Activated CD4-positive, alpha-beta memory T cell treated with anti-CD3 and anti-CD28 coated beads, Interleukin-2, amount 10 ng/mL, durations not matched to agents 7 days and 5 days (primary cell): ENCODE measurements at places on chromosomes 6 and 20. TPM values are rescaled to one million over a fixed set of nuclear protein-coding genes. Genes with fewer than 3 reads are reported as not detected.
A peak's percentile ranks its signal among the peaks of the same experiment; 100 is the strongest.

Gene PKIB
- 0.65 TPM for total RNA-seq

Gene OLIG3
- 0.45 TPM for total RNA-seq

Gene TINAG
- total RNA-seq, result not detected

GRCh38 chr6:105733556-105734162, 330.8 kb upstream of the PREP start:
- DNase-seq, result no peak

DNA sequence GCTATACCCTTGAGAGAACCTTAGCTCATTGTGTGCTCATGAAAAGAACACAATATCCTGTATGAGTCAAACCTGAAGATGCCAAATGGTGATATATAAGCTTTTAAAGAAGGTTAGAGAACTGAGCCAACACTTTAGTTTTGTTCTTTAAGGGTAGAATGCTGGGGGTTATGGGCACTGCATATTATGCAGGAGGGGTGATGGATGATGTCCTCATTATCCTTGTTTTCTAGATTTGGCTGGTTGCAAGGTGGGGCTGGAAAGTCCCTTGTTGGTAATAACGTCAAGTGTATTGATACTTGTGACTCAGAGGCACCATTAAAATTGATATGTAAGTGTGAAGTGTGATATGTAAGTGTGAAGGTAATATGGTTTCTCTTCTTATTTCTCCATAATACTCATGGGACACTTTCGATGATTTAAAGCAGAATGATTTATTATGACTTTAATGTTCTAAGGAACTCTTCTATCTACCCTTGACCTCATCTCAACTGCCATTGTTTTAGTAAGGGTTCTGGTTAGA, 113.7 kb upstream of the DTNBP1 start:
- DNase-seq, result peak; percentile 20

DNA sequence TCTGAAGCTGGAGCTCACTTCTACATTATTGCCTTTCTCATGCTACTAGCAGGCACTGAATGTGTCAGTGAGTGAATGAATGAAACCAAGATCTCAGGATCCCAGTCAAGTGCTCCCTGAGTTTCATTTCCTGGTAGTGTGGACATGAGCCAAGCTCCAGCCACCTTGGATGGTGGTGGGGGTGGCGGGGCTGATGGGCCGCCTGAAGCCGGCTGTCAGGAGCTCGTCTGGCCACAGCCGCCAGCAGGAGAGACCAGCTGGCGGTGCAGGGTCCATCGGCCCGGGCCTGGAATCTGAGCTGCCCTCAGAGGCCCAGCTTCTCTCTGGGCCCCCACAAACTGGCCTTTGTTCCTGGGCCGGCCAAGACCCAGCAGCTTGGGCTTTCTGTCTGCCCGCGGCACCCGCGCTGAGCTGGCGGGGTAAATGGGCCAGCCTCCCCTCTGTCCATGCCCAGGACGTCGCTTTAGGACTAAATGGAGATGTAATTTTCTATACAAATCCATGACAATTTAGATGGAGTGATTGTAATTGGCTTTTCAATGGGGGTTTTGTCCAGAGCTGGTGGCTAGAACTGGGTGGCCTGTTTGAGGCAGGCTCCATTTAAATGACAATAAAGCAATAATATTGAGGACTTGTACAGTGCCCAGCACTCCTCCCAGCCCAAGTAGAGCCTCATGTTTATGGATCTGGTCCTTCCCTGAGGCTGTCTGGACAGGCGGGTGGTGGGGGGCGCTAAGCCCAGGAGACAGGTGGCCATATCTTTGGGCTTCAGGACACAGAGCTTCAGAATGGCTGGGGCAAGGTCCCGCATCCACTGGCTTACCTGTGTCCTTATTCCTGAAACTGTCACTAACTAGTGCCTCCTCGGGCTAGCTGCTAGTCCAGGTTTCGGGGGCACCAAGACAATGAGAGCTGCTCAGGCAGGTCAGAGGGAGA, 43.5 kb downstream of the NOL4L start:
- DNase-seq, result no peak

DNA sequence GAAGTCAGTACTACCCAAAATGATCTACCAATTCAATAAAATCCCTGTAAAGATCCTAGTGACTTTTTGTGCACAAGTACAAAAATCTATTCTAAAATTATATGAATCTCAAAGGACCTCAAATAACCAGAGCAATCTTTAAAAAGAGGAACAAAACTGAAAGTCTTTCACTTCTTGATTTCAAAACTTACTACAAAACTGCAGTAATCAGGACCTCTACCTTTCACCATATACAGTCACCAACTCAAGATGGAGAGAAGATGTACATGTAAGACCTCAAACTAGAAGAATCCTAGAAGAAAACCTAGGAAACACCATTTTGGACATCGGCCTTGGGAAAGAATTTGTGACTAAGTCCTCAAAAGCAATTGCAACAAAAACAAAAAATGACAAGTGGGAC, 109.5 kb upstream of the CD93 start:
- no peak for DNase-seq

DNA sequence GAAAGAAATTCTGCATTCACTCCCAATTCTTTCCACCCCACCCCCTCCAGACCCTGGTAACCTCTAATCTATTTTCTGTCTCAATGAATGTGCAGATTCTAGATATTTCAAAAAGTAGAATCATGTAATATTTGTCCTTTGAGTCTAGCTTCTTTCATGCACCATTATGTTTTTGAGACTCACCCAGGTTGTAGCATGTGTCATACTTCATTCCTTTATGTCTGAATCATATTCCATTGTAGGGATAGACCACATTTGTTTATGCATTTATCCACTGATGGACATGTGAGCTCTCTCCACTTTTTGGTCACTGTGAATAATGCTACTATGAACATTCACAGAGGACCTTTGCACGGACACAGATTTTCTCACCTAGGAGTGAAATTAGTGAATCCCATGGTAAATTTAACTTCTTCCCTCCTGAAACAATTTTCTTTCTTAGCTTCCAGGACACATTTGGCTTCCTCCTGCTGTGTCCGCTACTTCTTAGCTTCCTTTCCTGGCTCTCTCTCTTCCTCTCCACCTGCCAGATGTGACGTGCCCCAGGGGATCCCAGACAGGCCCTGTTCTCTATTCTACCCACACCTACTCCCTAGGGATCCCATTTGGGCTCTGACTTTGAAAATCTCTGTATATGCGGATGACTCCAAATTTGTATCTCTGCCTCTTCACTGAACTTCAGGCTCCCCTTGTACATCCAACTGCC, 24.1 kb upstream of the ARFGEF2 start:
- no peak for DNase-seq

DNA sequence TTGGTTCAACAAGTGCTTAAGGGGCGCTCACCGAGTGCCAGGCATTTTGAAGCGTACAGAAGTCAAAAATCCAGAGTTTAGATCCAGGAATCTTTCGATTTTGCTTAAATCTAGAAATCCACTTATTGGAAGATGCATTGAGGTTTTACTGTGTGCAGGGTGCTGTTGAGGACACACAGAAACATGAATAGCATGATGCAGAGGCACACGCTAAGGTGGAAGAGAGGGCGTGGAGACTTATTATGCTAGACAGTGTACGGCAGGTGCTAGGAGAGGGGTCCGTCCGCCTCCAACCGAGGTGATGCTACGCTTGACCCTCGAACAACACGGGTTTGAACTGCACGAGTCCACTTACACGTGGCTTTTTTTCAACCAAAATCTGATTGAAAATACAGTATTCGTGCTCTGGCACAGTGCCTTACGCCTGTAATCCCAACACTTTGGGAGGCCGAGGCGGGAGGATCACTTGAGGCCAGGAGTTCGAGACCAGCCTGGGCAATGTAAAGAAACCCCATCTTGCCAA, 1.0 kb upstream of the KIF13A start:
- no peak for DNase-seq

DNA sequence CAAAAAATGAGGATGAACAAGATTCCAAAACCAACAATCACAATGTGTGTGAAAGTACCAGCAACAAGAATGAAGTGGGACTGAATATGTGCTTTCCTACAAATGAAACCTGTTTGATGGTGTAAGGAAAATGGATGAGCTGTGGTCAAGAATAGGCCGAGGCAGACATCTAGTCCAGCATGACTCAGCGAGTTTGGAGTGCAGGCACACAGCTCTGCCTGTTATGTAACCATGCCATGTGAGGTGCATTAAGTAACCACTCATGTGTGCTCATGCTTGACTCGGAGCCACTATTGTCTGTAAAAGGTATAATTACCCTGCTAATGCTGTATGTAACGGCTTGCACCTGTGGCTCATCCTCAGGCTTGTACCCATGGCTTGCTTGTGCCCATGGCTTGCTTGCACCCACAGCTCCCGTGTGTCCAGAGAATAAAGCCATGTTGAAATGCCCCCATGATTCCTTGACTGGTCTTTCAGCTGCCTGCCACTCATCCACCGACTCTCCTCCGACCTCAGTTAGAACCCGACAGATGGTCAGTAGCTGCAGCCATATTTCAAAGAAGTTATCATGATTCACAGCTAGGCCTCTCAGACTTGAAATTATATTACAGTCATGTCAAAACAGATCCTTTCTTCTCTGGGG, 98.7 kb downstream of the BACH2 start:
- no peak for DNase-seq

- no peak for DNase-seq
Observed at GRCh38 chr6:46677314-46677654, 10.4 kb upstream of the TDRD6 start.

- DNase-seq, result no peak
Observed at GRCh38 chr6:54503144-54503543, 194.9 kb downstream of the TINAG start.

DNA sequence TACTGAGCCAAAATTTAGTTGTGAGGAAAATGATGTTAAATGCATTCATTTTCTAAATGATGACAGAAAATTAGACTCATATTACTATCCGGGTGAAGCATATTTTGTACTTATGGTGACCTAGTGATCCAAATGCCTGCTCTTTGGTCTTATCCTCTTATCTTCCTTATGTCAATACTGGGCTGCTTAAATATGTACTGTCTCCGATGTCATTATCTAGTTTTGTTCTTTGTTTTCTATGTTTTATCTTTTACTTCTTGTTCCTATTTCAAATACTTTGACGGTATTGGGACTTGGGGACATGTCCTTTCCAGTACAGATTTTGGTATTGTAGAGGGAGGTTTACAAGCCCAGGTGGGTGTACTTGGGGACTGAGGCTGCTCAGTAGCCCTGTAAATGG, 124.6 kb upstream of the ESR1 start:
- no peak for DNase-seq

DNA sequence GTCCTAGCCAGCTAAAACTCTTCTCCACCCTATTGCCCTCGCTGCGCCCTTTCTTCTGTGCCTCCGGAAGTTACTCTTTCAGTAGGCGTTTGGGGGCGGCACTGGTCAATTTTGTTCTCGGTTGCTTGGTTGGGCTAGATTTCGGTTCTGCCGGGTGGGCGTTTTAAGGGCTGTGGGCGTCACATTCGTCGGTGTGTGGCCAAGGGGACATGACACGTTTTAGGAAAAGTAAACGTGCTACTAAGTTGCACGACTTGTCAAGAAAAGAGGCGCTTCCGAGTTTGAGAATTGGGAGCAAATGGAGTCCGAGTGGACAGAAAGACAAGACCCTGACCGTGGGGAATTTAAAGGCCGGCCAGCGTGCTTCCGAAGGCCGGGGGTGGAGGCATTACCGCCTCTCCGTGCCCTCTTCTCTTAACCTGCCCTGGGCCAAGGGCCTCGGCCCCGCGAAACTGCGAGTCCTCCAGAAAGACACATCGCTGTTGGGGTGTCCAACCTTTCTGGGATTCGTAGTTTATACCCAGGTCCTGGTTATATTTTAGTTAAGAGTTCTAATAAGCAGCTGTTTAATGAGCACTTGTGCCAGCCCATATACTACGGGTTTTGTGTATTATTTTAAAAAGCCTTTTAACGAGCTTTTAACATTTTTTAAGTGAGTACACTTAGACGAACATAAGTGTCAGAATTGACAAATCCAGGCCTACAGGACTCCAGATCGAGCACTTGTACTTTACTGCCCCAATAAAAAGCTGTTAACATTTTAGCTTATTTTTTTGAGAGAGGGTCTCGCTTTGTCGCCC, 664 bp upstream of the BAG6 start:
- no peak for DNase-seq

GRCh38 chr6:149925253-149925973, 2.5 kb upstream of the RAET1G start:
- DNase-seq, result no peak

GRCh38 chr6:35021004-35021403, 120.1 kb downstream of the TCP11 start:
- no peak for DNase-seq

DNA sequence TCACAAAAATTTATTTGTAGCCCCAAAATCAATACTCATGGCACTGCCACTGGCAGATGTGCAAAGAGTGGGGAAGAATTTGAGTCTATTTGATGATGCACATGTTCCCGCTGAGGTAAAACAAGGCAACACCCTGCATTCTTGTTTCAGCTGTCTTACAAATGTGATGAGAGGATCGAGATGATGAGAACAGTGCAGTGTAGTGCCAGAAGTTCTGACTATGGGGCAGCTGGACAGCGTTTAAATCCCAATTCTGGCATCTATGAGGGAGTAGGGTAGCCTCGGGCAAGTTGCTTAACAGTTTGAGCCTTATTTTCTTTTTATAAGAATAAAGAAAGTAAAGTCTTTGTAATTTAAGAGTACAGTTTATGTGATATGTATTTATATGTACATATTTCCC, 296.7 kb upstream of the FKBP1C start:
- DNase-seq, result no peak

DNA sequence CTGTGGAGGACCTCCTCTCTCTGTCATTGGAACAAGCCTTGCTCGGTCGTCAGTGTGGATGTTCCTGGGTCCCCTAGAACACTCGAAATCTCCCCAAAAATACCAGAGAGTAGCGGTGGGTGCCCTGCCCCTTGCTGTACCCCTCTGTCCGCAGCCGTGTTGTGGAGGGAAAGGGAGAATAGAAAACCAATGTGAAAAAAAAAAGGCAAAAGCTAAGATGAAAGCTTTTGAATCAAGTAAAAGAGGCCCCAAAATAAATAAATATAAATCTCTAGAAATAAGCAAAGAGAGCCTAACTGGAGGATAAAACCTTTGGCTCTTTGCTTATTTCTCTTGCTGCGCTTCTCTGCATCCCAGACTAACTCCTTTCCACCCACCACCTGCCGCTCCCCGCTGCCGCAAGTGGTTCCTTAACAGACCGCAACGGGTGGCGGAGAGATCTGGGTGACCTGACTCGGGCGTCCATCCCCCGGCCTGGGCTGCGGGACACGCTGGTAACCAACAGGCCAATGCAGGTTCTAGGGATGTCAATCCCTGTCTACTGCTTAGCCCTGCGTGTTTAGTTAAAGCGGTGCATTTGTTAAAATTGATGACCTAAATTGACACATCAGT, 110.0 kb downstream of the GPX5 start:
- no peak for DNase-seq

DNA sequence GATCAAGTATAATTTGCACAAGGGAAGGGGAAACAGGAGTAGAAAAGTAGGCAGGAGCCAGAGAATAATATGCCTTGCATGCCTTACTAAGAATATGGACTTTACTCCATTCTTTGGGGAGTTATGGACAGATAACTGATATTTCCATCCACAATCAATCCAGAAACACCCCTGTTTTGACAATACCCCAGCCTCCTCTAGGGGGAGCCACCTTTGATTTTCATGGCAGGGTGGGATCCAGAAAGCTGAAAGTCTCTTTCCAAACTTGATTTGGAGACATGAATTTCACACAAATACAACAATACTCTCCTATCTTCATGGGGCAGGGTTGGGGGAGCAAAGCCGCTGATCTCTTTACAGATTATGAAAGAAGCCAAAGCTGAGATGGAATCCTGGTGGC, 404.1 kb downstream of the FOXA2 start:
- DNase-seq, result no peak
